ENCODE measurements at places on chromosomes 2 and 18.
A peak's percentile ranks its signal among the peaks of the same experiment; 100 is the strongest.

DNA sequence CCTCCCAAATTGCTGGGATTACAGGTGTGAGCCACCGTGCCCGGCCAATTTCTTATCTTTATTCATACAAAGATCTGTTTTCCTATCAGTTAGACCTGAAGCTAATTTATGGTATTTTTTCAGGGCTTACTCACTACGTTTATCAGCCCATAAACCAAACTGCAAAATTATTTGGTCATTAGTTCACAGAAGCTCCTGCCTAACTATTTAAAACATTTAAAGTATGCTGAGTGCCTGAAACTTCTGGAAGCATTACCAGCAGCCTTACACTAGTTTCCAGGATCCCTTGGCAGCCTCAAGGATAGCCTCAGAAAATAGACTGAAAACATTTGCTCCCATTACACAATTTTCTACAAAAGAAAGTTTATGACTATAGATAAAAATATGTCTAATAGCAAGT is 68.8 kb downstream of the GALNT13 start:
- no peak for DNase-seq

DNA sequence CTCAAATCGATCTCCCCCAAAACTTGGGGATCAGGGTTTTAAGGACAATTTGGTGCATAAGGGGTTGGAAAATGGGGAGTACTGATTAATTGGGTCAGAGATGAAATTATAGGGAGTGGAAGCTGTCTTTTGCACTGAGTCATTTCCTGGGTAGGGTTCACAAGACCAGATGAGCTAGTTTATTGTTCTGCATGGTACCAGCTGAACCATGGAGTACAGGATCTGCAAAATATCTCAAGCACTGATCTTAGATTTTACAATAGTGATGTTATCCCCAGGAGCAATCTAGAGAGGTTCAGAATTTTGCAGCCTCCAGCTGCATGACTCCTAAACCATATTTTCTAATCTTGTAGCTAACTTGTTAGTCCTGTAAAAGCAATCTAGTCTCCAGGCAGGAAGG is 73.1 kb downstream of the CPO start:
- no peak for DNase-seq

GRCh38 chr2:240449764-240450531 is 14.5 kb downstream of the GPC1 start:
- no peak for DNase-seq

DNA sequence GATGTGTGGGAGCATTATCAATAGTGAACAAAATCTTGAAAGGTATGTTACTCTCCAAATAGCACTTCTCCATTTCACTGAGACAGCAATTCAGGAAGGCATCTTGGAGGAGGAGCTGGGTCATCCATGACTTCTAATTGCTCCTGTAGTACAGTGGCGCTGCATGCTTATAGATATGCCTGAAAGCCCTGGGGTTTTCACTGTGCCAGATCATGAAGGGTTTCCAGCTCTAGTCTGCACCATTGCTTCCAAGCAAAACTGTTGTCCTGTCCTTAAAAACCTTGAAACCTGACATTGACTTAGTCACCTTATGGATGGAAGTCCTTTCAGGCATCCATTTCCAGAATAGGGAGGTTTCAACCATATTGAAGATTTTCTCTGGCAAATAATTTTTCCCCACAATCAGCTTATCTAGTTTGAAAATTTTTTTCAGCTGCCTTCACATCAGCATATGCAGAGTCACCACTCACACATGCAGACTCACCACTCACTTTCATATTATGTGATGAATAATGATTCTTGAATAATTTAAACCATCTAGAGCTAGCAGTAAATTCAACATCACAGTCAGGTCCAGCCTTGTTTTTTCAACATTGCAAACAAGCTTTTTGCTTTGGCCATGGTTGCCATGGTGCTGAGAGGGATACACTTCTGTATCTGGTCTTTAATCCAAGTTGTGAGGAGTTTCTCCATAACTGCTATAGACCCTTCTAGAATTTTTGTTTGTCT is 297.1 kb downstream of the CLIP4 start:
- DNase-seq: no peak

- DNase-seq: no peak
These were observed 37.5 kb downstream of the KCNS3 start for GRCh38 chr2:17915811-17916518.

DNA sequence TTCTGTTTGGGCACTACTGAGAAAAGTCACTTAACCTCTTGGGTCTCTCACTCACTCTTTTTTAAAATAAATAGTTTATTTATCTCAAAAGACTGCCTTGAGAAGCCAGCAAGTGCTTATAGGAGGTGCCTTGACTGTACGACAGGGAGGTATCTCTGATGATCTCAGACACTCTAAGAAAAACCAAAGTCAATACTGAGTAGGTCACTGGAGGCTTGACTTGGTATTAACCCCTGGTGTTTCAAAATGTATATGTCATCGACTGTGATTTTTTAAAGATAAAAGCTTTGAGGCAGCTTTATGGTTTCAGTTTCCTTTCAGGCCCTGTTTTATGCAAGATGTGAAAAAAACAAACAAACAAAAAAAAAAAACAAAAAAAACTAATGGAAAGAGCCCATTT is 33.7 kb downstream of the MREG start:
- no peak for DNase-seq

DNA sequence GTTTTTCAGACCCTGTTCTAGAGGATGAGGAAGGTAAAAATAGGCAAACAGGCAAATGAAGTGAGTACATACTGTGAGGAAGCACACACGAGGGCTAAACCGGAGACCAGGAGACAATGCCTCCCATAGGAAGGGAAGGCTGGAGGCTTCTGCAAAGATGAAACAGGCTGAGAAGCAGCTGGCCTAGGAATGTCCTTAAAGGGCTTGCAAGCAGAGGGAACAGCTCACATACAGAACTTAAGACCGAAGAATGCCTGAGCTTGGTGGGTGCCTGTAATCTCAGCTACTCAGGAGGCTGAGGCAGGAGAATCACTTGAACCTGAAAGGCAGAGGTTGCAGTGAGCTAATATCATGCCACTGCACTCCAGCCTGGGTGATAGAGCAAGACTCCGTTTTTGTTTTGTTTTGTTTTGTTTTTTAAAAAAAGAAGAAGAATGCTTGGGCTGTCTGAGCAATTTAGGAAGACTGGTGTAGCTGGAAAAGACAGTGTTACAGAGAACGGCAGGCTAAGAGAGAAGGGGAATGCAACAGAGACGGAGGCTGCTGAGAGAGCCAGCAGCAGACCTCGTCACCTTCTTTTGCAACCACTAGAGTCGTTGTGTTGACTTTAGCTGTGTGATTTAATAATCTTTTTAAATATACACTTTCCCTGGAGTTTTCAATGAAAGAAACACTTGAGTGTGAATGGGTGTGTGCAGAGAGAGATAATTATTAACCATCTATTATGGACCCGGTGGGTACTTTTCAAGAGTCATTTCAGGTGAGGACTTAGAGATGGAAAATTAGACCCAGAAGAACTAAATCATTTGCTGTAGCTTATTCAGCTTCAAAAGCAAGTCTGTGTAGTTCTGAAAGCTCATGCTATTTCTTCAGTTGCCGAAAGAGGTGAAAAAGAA is 232.8 kb downstream of the GALR1 start:
- DNase-seq: no peak

DNA sequence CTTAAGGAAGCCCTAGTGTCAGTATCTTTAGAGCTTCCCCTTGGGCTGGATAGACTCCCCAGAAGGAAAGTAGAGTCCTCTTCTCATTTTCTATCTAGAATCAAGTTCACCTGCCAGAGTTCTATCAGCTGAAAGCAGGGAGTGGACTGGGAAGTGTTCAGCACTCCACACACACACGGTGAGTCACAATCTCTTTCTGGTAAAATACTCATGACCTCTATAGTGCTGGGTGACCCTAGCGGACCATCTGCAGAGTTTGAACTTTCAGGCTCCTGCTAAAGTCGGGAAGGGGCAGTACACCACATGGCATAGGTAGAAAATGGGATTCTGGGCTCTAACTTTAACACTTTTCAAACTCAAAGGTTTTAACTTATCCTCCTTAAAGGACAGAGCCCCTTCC is 43.3 kb downstream of the SAP130 start:
- no peak for DNase-seq

DNA sequence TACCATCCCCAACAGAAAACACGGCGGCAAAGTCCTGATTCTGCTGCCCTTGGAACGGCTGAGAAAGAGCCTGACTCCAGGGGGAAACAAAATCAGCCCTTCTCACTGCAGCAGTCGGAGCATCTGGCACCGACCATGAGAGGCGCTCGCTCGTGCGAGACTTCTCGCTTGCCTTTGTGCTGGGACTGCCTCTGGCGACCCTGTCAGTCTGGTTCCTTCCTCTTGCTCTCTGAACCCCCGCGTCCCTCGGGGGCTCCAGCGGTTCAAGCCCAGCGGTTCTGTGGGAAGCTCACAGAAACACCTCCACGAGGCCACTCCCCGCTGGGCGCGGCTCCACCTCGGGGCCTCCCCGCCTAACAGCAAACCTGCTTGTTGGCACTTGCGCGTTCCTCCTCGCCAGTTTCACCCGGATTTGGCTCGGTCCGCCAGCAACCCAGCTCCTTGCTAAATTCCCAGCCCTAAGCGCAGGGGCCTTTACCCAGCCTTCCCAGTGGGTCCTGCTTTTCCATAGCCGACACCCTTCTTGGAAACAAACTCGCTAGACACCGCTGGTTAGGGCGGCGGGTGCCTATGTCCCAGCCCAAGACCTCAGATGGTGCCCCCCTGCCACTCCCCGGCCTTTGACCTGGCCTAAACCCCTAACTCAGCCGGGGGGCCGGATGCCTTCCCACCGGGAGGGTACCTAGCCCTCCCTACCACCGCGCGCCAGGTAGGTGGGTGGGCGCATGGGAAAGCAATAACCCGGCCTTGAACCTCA is 2.2 kb downstream of the RND3 start:
- no peak for DNase-seq

- DNase-seq: no peak
These were observed 101.6 kb downstream of the MTCL1 start for GRCh38 chr18:8806798-8807487.

DNA sequence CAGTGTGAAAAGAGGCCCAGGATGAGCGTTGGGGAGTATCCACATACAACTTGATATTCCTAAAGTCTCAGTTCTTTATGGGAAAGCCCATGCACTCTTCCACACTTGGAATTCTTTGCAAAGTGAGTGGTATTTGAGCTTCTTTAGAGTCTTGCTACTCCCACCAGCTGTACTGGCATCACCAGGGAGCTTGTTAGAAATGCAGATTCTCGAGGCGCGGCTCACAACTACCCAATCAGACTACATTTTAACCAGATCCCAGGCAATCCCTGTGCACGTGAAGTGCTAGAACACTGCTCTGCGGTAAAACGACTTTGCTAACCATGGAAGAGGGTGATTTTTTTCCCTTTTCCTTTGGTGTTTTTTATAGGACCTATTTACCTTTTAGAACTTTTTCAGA is 184.7 kb downstream of the NEDD4L start:
- DNase-seq: no peak

DNA sequence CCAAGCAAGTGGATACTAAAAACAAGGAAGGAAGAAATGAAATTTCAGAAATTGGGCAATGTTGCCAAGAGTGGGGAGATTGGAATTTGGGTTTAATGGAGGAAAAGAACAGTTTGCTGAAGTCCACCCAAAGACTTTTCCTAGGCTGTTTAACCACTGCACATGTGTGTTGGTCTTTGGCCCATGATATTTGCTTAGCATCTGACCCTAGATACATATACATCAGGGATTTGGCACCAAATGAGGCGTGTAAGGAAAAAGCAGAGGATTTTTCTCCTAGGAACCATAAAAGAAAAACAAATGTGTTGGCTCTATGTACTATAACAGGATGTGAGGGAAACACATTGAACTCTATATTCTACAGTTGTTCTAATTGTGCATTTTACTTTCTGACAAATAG is 80.7 kb upstream of the CD28 start:
- DNase-seq: no peak

DNA sequence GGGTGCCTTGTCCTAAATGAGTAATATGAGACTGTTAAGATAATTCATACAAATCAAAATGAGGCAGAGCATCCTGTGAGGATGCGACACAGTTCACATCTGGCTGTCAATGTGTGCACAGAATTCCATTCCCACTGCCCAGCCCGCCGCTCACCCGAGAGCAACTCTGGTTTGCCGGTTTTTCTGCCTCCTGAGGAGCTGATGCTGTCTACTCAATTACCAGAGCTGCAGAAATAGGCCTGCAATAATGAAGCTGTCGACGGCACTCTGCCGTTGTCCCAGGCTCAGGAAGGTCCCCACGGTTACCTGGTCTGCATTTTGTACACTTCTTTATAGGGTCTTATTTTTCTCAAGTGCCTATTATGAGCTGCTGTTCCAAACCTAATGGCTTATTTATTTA is 55.7 kb upstream of the LYPD1 start:
- no peak for DNase-seq

DNA sequence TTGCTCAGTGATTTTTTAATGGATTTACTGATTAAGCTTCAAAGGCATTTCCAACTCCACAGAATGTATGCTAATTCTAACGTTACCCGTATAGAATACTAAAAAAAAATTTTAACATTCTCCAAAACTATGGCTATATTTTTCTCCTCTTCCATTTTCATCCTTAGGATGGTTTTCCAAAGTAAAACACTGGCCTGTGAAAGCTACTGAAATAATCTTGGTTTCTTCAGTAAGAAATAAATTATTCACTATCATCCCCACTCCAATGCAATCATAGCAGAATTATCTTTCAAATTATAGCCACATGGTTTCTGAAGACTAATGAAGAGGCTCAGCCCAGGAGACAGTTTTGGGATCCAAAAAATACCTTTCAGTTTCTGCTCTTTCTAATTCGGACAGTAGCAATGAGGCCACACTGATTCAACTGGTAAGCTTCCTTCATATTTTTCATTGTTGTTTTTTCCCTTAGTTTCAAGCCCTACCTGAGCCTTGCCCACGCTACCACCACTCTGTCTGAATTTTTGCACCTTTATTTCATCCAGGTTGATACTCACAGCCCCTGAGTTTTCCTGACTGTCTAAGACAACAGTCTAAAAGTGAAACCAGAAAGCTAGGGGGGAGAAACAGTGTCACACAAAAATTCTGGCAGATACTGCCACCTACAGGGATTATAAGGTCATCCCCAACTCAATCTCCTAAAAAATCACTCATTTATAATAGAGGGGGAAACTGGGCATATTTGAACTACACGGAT is 887.9 kb downstream of the NRXN1 start:
- peak; percentile 24 for DNase-seq

DNA sequence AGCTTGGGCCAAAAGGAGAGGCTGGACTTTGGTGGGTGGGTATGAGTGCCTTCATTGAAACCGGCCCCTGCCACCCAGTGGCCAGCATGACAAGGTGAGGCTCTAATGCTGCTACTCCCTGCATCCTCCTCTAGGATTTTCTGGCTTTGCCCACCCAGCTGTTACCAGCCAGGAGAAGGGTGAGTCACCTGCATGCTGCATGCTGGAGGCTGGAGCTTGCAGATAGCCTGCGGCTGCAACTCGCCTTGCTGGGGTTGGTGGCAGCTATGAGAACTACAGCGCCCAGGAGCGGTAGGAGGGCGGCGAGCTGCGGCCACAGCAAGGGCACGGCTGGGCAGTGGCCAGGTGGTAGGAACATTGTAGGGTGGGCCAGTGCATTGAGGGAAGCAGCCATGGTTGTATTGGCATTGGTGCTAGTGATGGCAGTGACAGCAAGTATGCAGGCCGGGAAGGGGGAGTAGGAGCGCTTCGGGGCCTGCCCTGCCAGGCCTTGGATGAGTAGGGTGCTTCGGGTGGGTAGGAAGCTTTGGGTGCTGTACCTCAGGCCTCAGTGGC is 75.4 kb upstream of the SLC35G4 start:
- no peak for DNase-seq

GRCh38 chr2:2931318-2932075 is 446.1 kb downstream of the EIPR1 start:
- no peak for DNase-seq
